SHP77 (cell line): ENCODE measurements at places on chromosomes 12 and 14.
A peak's percentile ranks its signal among the peaks of the same experiment; 100 is the strongest.

DNA sequence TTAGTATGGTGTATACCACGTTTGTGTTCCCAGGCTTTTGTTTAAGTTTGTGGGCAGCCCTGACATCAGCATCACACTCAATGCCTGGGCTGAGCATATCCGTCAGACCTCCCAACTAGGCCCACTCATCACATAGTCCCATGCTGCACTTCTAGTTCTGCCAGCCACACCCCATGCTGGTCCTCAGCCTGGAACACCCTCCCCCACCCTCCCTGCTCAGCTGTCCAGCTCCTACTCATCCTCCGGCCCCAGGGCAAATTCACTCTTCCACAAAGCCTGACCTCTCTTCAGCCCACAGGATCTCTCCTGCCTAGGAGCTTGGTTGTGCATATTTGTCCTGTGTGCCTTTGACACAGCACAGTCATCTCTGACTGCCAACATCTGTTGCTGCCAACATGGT, 3.9 kb upstream of the ENDOU start:
- DNase-seq: peak; percentile 13

- DNase-seq: peak; percentile 42
These were observed 17.8 kb upstream of the HDAC7 start for GRCh38 chr12:47837190-47838171.

- no peak for DNase-seq
These were observed 8.1 kb upstream of the TMED10 start for GRCh38 chr14:75184492-75184891.

GRCh38 chr14:68261092-68261842, 441.7 kb downstream of the RAD51B start:
- no peak for DNase-seq

GRCh38 chr12:47736216-47736615, 10.9 kb upstream of the ENDOU start:
- no peak for DNase-seq

- DNase-seq: no peak
These were observed 1.1 kb upstream of the KLHDC2 start for GRCh38 chr14:49766839-49767238.

GRCh38 chr12:92027701-92028440, 117.8 kb downstream of the BTG1 start:
- DNase-seq: no peak

DNA sequence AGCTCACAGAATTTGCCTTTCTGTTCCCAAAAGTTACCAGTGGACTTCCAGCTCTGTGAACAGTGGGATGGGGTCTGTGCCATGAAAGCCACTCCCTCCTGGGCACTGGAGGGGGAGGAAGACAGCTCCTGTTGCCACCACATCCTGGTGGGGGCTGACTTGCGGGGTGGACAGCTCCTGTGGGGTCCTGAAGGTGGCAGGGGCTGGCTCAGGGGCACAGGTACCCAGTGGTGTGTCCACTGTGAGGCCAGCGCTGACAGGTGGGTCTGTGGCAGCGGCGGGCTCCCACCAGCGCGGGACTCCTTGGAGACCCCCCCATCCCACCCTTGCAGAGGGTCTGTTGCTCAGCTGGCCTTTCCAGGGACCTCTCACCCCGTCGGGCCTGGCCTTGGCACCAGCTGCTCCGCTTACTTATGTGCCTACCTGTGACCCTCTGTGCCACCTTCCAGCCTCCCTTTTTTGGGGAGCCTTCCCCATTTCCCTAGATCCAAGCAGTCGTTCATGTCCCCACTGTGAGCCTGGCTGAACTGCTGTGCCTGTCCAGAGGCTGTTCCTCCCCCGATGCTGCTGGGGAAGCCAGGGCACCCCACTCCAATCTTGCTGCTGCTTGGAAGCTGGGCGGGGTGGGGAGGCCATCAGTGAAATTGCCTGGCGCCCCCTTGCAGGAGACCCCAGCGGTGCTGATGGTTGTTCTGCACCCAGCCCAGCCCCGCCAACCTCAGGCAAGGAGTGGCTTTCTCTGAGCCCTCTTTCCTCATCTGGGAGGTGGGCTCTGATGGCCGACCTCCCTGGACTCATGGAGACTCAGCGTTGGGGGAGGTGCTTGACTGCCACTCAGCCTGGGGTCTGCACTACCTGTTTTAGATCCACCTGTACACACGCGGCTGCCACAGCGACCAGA, 2.2 kb downstream of the TEDC1 start:
- DNase-seq: no peak

DNA sequence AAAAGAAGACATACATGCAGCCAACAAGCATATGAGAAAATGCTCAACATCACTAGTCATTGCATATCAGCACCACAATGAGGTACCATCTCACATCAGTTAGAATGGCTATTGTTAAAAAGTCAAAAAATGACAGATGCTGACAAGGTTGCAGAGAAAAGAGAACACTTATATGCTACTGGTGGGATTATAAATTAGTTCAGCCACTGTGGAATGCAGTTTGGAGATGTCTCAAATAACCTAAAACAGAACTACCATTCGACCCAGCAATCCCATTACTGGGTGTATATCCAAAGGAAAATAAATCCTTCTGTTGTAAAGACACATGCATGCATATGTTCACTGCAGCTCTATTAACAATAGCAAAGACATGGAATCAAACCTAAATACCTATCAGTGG, 238.4 kb downstream of the KCNC2 start:
- no peak for DNase-seq

- no peak for DNase-seq
These were observed 844 bp downstream of the GLTP start for GRCh38 chr12:109879351-109880042.

DNA sequence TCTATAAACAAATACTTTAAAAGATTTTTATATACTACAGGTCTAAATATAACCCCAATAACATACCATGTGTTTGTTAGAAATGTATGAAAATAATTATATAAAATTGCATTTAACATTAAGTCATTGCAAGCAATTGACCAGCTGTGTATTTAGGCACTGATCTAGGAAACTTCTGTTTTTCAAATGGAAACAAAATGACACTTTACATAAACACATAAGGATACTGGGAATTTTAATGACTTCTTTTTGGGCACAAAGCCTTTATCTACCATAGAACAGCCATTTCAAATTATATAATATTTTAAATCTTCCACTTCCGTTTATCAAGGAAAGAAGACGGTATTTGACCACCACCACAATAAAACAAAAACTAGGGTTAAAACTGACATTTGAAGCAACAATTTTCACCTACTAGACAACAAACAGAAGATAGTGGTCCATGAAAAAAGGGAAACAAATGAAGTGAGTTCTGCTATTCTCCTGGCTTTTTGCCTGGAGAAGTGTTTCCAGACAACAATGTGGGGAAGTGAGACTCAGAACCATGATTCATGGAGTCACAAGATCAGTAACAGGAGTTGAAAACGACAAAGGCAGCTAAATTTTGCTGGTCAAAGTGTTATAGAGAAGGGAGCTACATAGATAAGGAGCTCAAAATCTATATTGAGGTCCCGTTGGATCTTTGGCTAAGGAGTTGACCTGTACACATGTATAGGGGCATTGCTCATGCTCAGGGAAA, 475.1 kb downstream of the TRHDE start:
- no peak for DNase-seq

DNA sequence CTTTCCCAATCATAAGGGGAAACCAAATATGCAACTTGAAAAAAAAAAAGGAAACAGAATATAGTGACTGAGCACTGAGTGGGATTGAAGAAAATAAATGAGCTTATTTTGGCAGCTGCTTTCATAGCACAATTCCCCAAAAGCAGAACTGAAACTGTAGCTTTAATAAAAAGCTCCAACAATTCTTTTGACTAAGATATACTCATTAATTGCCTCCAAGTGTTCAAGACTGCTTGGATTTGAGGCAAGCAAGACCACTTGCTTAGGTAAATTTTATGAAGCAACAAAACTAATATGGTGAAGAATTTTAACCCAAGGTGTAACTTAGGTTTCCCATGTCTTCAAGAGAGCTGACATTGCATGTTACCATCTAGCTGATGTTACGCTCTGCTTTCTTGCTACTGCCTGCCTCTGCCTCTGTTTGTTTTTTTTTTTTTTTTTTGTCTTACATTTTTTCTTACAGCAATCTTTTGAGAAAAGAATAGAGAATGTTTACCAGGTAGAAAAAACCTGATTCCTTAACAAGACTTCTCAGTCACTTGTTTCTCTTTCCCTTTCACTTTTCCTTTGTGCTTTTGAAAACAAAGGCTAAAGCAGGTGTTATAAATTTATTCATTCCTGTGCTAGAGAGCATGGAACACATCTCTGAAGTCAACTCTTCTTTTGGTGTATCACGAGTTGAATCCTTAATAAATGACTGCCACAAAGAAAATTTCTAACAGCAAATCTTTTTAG, 134.4 kb downstream of the BCAT1 start:
- no peak for DNase-seq

DNA sequence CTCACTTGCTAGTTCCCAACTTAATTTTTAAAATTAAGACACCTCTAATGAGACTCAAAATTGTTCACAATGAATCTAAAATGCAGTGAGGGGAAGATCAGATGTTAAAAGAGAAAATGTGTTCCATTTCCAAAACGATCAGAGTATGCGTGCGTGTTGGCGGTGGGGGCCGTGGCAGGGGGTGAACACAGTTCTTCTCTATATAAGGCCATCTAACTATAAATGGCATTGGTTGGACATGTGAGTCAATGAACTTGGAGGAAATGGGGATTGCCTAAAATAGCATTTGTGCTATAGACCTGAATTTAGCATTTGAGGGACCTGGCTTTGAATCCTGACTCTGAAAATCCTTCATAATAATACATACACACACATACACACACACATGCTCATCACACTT, 149.4 kb downstream of the FOXN3 start:
- DNase-seq: no peak

GRCh38 chr12:53427905-53428594, 4.4 kb downstream of the AMHR2 start:
- DNase-seq: no peak

GRCh38 chr12:42923583-42923982, 334.0 kb upstream of the PRICKLE1 start:
- no peak for DNase-seq

- DNase-seq: peak; percentile 95
These were observed 1.9 kb upstream of the DYNC1H1 start for GRCh38 chr14:101962503-101962874.

DNA sequence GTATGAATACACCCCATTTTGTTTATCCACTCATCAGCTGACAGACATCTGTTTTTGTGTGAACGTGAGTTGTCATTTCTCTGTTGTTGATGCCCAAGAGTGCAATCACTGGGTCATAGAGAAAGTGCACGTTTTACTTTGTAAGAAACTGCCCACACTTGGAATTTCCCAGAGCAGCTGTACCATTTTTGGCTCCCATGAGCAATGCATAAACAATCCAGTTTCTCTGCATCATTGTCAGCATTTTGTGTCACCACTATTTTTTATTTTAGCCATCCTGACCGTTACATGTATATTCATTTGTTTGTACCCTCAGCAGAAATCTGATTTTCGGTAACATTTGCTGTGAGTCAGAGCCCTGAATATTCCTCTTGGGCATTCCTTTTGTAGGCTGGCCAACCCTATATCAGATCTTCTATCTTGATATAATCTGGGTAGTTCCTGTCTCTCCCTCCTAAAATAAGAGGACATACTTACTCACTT, 62.7 kb downstream of the RBM19 start:
- no peak for DNase-seq

DNA sequence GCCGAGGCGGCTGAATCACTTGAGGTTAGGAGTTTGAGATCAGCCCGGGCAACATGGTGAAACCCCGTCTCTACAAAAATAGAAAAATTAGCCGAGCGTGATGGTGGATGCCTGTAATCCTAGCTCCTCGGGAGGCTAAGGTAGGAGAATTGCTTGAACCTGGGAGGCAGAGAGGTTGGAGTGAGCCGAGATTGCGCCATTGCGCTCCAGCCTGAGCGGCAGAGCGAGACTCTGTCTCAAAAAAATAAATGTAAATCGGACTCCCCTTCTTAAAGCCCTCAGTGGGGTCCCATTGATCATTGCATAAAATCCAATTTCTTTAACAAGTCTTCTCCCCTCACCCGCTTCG, 908 bp downstream of the TDP1 start:
- DNase-seq: no peak

GRCh38 chr14:101189962-101190560, 286.5 kb upstream of the RTL1 start:
- no peak for DNase-seq

- no peak for DNase-seq
These were observed 44.9 kb downstream of the BBS10 start for GRCh38 chr12:76303365-76303764.

GRCh38 chr12:46458500-46459102, 86.0 kb upstream of the SLC38A2 start:
- no peak for DNase-seq

DNA sequence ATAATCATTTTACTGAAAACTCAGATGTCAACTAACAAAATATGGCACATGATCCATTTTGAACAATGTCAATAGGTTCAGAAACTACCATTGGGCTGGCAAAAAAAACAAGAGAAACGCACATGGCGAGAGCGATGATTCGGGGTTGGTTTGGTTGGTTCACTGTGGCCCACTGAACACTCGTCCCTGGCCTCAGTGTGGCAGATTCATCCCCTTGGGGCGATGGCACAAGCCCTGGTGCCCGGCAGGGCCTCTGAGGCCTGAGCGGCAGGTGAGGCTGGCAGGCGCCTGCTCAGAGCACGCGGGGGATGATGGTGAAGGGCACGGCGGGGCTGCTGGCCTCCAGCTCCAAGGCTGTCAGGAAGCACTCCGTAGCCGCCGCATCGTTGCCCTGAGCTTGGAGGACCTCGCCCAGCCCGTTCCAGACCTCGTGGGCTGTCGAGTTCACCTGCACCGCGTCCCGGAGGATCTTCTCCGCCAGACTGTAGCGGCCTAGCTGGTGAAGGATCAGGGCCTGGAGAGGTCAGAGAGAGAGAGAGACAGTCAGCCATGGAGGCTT, 144.3 kb downstream of the CALM1 start:
- DNase-seq: no peak

DNA sequence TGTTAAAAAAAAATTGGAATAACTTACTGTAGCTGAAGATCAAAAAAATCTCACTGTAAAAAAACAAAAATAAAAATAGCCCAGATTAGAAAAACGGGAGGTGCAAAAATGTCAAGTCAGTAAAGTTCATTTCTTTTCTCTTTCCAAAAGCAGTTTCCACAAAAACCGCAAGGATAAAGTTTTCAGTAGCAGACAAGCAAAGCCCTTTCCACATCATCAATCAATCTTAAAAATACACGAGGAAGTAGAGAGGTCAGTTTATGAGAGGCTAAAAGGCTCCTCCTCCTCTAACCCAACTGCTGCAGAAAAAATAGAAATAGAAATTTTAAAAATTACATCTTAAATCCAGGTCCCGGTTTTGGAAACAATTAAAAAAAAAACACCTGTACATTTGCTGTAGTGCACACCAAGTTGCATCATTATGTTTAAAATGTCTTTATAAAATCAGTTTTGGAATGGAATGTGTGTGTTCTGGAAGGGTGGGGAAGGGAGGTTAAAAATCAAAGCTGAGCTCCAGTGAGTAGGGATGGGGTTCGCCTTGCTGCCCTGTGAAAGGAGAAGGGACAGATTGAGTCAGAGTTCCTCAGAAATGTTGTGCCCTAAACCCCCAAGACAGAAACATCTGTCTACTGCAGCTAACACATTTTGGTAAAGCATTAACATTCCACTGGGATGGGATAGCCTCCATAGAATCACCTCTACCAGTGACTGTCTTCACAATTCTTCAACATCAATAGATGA, 5.8 kb downstream of the HNRNPC start:
- no peak for DNase-seq
